ENCODE measurements at places on chromosomes 3 and 15.

DNA sequence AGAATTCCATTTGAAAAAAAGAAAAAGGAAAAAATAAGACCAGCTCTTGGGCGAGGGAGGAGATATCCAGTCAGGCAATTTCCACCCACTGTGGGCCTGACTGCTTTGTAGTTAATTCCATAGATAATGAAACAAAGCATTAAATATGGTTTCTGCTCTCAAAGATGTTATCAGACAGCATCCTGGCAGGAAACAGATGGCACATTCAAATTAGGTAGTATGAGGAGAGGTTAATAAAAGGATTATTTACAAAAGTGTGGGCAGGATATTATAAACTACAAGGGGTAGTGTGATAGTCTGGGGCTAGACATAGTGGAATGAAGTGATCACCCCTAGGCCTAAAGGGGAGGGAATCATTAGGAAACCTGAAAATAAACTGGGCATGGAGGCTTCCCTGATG is 193.2 kb downstream of the CLSTN2 start:
- no peak for DNase-seq

DNA sequence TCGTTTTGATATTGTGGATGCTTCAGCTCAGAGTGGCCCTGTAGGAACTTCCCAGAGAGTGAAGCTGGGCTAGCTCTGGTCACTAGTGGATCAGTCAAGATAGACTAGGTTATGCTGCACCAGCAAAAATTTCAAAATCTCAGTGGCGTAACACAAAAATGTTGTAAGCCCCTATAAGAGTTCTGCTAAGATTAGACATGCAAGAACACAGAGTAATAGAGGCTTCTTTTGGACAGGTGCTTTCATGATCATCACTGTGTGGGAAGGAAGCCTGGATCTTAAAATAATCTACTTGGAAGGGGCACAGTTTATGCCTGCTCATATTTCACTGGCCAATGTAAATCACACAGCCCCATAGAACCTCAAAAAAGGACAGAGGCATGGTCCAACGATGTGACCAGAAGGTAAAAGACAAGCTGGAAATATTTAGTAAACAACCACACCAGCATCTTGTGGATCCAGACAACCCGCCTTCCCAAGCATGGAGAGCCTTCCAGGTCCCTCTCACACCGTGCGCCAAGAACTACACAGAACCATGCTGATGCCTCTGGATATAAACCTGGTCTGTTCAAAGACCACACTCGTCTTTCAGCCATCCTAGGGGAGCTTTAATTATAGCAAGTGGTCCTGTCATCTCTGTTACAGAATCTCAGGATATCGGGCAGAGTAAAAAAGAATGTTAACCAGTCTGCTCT is 554.3 kb downstream of the EPHB1 start:
- DNase-seq = no peak

DNA sequence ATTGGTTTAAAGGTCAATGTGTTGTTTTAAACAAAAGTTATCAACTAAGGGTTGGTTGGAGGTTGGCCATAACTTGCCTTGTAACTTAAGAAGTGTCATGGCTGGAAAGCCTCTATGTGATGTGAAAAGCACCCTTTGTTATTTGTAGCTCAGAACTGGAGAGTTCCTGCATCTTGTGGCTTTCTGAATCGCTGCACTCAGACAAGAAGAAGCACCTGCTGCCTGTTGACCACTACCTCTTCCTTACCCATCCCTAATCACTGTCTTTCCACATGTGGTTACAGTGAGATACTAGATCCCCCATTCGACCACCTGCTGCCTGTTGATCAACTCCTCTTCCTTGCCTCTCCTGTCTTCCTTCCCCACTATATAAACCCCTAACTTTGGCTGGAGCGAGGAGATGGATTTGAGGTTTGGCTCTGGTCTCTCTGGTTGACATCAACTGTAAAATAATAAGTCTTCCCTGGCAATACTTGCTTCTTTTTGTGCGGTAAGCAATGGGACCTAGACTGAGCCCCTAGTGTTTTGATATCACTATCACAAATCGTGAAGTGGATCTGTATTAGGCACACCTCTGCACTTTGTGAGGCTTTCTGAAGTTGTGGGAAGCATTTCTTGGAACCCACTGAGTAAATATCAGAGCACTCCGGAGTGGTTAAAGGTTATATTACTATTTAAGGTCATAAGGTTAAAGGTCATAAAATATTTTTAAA is 13.8 kb downstream of the RPL39L start:
- DNase-seq = no peak

- no peak for DNase-seq
Measured at GRCh38 chr3:154952553-154952952, 127.6 kb upstream of the MME start.

DNA sequence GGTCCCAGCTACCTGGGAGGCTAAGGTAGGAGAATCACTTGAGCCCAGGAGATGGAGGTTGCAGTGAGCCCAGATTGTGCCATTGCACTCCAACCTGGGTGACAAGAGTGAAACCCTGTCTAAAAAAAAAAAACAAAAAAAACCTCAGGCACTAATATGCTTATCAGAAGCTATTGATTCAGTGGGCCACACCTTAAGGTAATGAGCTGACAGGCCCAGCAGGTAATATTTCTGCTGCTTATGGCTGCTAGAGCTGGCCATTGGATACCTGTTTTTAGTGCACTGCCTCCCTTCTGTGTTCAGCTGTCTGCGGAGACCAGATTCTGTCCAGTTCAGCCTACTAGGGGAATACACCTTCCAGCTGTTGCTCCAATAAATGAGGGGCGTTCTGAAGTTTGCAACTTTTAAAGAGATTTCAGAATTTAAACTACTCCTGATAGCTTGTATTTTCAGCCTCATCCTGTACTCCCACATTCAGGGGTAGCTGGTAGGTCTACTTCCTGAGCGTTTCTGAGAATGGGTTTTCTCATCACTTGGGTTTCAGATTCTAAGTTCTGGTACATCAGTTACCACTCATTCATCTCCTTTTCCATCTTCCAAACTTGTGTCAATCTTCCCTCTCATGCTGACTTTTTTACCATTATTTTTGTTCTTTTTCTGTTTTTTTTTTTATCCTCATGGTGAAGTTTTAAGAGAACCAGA is 69.0 kb downstream of the ATP11B start:
- DNase-seq = no peak

GRCh38 chr3:184016811-184017671 is 643 bp downstream of the ABCC5 start:
- DNase-seq = peak; percentile 73

DNA sequence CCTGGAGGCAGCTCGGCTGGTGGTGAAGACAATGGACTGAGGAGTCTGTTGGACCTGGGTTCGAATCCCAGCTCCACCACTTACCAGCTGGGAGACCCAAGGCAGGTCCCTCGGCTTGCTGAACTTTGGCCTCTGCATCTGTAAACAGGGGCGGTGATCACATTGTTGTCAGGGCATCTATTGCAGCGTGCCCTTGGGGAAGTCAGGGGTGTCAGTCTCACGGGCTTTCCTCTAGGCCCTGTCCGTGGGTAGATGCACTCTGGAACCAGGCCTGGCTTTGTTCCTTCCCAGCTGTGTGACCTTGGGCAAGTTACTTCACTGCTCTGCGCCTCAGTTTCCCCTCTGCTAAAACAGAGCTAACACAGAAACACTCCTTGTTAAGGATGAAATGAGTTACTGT is 68.8 kb upstream of the SLC6A6 start:
- no peak for DNase-seq

DNA sequence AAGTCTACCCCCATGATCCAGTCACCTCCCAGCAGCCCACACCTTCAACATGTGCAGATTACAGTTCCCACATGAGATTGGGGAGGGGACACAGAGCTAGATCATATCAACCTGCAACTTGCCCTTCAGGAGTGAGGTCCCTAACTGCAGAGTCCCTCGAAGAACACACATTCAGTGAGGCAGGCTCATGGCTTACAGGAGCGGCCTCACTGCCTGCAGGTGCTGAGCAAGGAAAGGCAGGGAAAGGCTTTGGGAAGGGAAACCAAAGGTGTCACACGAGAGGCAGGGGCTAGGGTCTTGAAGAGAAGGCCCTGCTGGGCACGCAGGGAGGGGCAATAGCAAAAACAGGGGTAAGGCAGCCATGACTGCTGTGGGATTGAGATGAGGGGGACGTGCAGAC is 182.4 kb upstream of the CHRNA7 start:
- no peak for DNase-seq

- DNase-seq = no peak
Measured at GRCh38 chr3:116165135-116165534, 280.2 kb downstream of the LSAMP start.

GRCh38 chr3:122014741-122015140 is 7.3 kb downstream of the ILDR1 start:
- DNase-seq = no peak

GRCh38 chr15:101024073-101024695 is 105.0 kb downstream of the LRRK1 start:
- DNase-seq = peak; percentile 78

- DNase-seq = no peak
Measured at GRCh38 chr3:172142051-172142863, 102.9 kb downstream of the FNDC3B start.

DNA sequence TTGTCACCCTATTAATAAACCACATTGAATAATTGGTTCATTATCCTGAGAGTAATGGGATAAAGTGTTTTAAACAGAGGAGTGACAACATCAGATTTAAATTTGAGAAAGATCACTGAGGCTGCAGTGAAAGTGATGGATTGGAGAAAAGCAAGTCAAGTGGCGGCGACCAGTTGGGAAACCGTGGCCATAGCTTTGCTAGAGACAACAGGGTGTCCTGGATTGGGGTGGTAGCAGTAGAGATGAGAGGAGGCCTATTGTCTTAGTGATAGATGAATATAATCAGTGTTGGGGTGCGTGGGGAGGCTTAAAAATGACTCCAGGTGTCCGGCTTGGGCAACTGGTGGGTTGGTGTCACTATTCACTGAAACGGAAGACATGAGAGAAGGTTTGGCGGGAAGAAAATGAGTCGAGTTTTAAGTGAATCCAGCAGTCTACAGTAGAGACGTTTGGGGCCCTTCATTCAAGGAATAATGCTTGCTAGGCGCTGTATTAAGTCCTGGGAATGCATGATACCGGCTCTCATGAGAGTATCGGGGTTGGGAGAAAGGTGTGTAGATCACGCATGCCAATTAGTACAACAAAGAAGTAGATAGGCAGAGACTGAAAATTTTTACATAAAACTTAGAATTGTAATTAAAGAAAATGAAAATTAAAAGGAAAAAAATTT is 819 bp downstream of the NEK4 start:
- DNase-seq = no peak

- no peak for DNase-seq
Measured at GRCh38 chr3:86257955-86258641, 732.9 kb downstream of the VGLL3 start.

DNA sequence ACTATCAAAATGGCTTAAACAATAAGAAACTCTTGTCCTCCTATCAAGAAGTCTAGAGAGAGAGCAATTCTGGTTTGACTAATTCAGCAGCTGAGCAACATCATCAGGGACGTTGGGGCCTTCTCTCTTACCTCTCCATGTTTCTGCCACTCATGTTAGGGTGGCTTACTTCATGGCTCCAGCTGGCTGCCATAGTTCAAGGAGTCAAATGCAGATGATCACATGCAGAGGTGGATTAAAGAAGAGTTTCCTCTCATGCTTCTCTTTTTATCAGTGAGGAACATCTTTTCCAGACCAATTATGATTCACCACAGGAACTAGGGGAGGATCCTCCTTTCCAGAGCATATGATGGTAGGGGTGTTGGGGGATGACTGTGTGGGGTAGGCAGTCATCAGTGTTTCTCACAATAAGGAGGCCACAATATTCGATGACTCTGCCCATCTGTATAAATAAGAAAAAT is 45.5 kb downstream of the NEK11 start:
- no peak for DNase-seq

DNA sequence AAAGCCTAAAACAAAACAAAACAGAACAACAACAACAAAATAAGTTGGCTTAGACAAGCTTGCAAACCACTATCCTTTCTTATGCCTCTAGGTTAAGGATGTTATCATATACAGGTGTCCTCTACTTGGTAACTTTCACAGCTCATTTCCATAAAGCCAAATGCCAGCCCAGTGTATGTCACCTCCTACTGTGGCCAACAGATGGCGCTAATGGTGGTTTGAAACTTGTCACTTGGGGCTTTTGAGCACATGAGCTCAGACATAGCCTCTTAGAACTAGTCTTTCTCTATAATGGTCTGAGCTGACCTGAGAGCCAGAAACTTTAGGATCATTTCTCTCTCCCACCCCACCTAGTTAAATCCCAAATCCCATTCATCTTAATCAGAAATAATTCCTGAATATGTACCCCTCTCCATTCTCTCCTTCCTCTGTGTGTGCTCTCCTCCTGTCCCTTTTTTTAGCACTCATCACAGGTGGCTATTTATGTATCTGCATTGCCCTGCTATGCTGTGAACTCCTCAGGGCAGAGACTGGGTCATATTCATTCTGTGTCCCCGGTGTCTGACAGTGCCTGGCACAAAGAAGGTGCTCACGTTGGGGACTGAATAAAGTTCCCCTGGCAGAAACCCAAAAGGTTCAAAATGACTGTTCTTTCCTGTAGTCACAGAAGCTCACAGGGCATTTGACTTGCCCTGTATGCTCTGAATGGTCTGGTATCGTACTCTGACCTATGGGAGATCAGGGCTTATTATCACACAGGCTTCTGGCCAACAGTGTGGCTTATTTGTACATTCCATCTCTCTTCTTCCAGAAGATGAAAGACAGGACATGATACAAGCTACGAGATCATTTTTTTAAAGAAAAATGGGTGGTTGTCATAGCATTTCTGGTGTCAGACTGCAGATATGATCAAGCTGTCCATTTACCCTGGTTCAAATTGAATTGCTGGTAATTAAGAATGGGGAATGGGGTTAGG is 319.3 kb upstream of the AZI2 start:
- peak; percentile 65 for DNase-seq

DNA sequence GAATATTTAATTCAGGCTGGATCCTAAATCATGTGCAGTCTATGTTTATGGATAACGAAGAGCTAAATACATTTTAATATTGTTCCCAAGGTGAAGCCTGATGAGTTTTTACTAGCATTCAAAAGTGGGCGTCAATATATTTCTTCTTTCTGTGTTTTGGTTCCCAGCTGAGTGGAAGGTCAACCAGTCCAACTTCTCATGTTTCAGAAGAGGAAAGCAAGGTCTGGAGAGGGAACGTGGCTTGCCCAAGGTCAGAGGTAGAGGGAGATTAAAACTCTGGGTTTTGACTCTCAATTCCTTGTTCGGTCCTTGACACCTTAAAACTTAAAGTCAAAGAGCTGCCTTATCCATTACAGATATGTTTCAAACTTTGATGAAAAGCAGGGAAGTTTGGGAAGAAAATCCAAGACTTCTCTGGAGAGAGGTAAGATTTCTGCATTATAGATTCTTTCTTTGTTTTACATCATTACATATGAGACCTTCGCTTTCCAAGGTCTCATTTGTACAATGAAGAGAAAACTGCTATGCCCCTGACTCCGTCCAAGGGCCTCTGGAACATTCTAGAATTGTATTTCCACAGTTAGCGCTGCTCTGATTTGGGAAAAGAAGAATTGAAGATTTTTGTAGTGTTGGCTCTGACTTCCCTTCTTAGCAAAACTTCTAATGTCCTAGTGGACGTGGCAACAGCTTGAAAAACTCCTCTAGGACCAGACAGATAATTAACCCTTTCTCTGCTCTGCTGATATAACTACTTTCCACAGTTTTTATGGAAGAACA is 57.7 kb upstream of the HES1 start:
- no peak for DNase-seq

- DNase-seq = no peak
Measured at GRCh38 chr3:52986049-52986448, 59.8 kb downstream of the SFMBT1 start.
